ENCODE measurements at places on chromosomes 12 and 14. TPM values are rescaled to one million over a fixed set of nuclear protein-coding genes. Genes with fewer than 3 reads are reported as not detected.

SPIC gene
- total RNA-seq: not detected

TMEM233 gene
- 0.24 TPM for total RNA-seq

RDH11 gene
- 142 TPM for total RNA-seq

HAL gene
- not detected for total RNA-seq

SYT1 gene
- total RNA-seq: 37.9 TPM

SEL1L gene
- 20.6 TPM for total RNA-seq

GRCh38 chr14:104827177-104828055, 26.5 kb downstream of the ZBTB42 start:
- H3K4me1 ChIP-seq: peaks cover 3% of the 10 kb centered on the region
- H3K27ac ChIP-seq: no peak overlapping the region
- DNase-seq: peak; percentile 95
- H3K4me3 ChIP-seq: peak overlapping the region; percentile 73
- no peaks in the 10 kb centered on the region for H3K36me3 ChIP-seq

DNA sequence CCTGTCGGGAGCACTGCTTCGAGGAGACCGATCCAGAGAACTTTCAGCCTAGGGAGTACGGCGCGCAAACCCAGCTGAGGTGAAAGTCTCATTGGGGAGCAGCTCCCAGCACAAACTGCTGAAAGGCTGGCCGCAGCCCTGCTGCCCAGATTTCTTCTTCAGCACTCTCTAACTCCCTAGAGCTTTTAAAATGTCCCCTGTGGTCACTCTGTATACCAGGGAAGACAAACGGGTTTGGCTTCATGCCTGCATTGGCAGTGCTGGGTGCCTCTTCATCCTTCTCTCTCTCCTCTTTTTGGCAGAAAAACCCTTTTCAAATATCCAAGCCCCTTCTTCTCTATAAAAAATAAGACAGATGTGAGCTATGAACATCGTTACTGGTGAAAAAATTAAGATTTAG, 34.9 kb downstream of the BBS10 start:
- H3K27ac ChIP-seq: no peak overlapping the region
- H3K27me3 ChIP-seq: no peaks in the 10 kb centered on the region
- H3K4me1 ChIP-seq: peaks cover 8% of the 10 kb centered on the region
- H3K4me3 ChIP-seq: no peak overlapping the region
- H3K36me3 ChIP-seq: no peaks in the 10 kb centered on the region

GRCh38 chr12:108666401-108666881, 32.7 kb upstream of the SELPLG start:
- no peak overlapping the region for H3K27ac ChIP-seq
- H3K4me3 ChIP-seq: no peak overlapping the region
- no peaks in the 10 kb centered on the region for H3K4me1 ChIP-seq

- H3K4me1 ChIP-seq: peaks cover 4% of the 10 kb centered on the region
- H3K27ac ChIP-seq: no peak overlapping the region
- no peak overlapping the region for H3K4me3 ChIP-seq
- H3K27me3 ChIP-seq: no peaks in the 10 kb centered on the region
These were observed 8.6 kb downstream of the EVL start for GRCh38 chr14:100073576-100074430.

DNA sequence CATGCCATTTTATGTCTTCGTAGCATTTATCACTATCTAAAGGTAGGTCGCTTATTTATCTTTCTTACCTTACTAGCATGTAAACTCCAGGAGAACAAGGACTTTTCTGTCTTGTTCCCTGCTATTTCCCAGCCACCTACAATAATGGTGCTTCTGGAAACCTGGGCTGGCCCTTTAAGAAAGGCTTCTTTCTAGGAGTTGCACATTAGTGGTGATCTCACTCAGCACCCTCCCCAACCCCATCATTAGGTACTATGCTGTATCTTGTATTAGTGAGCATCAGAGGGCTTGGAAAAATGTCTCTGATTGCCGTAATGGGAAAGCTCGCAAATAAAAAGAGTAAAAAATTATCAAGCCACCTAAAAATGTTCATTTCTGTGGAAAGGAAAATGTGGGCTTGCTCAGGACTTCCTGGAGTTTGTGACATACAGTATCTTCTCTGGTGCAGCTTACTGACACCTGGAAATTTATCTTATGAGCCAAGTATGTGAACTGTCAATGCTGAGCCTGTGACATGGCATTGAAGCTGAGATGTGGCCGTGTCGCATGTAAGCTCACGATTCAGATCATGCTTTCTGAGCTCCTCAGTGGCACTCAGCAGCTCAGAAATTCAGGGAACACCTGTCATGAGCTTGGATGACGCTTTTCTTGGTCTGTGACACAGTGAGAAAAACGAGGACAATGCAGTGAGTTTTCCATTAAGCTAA, 12.4 kb downstream of the CCDC92 start:
- H3K27me3 ChIP-seq: peaks cover 100% of the 10 kb centered on the region
- H3K36me3 ChIP-seq: no peaks in the 10 kb centered on the region
- no peak for DNase-seq
- H3K4me3 ChIP-seq: no peak overlapping the region

DNA sequence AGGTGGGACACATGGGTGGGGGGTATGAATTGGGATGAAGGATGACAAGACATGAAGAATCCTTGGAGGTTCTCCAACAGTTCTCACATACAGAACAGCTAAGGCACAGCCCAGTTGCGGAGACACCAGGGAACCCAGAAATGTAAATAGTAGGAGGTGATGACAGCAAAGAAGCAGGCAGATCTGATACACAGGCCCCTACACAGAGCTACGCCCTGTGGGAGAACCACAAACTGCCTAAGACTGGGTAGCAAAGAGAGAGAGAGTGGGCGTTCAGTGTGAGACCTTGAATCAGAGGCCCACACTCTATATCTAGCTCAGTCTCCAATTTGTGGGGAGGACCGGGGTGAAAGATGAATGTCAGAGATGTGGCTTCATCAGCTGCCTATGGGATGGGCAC, 9.5 kb upstream of the NUMB start:
- no peaks in the 10 kb centered on the region for H3K36me3 ChIP-seq
- H3K27me3 ChIP-seq: no peaks in the 10 kb centered on the region
- no peaks in the 10 kb centered on the region for H3K4me1 ChIP-seq
- H3K4me3 ChIP-seq: no peak overlapping the region

DNA sequence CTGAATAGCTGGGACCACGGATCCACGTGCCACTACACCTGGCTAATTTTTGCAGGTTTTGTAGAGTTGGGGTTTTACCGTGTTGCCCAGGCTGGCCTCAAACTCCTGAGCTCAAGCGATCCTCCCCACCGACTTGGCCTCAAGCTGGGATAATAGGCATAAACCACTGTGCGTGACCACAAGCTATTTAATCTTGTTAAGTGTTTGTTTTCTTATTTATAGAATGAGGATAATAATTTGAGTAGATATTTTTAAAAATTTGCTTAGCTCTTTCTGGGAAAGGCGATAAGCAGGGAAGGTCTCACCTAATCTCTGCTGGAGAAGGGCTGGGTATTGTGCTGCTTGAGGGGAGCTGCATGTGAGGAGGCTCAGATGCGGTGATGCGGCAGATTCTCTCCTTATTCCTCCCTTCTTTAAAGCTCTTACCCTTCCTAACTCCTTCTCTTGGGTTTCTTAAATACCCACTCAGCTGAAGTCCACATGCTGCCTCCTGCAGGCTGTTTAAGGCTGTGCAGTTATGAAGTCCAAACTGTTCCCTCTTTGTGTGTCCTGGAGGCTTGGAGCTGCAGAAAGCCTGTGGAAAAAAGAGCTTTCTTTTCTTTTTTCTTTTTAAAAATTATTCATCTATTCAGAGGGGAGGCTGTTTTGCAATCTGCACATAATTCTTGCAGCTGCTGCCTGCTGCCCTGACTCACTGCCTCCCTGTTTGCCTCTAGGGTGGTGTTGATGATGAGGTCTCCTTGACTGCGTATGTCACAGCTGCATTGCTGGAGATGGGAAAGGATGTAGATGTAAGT, 37.9 kb downstream of the A2ML1 start:
- H3K4me1 ChIP-seq: no peaks in the 10 kb centered on the region
- H3K27ac ChIP-seq: peak overlapping the region; percentile 30
- peak; percentile 87 for DNase-seq
- no peaks in the 10 kb centered on the region for H3K27me3 ChIP-seq

GRCh38 chr14:28130610-28131284, 635.8 kb upstream of the FOXG1 start:
- H3K27ac ChIP-seq: no peak overlapping the region
- peaks cover 6% of the 10 kb centered on the region for H3K27me3 ChIP-seq
- H3K4me1 ChIP-seq: no peaks in the 10 kb centered on the region
- H3K36me3 ChIP-seq: no peaks in the 10 kb centered on the region
- no peak for DNase-seq

- no peak for DNase-seq
- H3K4me3 ChIP-seq: no peak overlapping the region
- no peaks in the 10 kb centered on the region for H3K36me3 ChIP-seq
- H3K27me3 ChIP-seq: peaks cover 19% of the 10 kb centered on the region
These were observed 4.1 kb upstream of the PRIMA1 start for GRCh38 chr14:93792391-93792790.

- DNase-seq: no peak
- H3K4me1 ChIP-seq: peaks cover 26% of the 10 kb centered on the region
- no peaks in the 10 kb centered on the region for H3K27me3 ChIP-seq
- no peaks in the 10 kb centered on the region for H3K36me3 ChIP-seq
- H3K27ac ChIP-seq: no peak overlapping the region
These were observed 475 bp upstream of the PCNX1 start for GRCh38 chr14:70906793-70907175.

DNA sequence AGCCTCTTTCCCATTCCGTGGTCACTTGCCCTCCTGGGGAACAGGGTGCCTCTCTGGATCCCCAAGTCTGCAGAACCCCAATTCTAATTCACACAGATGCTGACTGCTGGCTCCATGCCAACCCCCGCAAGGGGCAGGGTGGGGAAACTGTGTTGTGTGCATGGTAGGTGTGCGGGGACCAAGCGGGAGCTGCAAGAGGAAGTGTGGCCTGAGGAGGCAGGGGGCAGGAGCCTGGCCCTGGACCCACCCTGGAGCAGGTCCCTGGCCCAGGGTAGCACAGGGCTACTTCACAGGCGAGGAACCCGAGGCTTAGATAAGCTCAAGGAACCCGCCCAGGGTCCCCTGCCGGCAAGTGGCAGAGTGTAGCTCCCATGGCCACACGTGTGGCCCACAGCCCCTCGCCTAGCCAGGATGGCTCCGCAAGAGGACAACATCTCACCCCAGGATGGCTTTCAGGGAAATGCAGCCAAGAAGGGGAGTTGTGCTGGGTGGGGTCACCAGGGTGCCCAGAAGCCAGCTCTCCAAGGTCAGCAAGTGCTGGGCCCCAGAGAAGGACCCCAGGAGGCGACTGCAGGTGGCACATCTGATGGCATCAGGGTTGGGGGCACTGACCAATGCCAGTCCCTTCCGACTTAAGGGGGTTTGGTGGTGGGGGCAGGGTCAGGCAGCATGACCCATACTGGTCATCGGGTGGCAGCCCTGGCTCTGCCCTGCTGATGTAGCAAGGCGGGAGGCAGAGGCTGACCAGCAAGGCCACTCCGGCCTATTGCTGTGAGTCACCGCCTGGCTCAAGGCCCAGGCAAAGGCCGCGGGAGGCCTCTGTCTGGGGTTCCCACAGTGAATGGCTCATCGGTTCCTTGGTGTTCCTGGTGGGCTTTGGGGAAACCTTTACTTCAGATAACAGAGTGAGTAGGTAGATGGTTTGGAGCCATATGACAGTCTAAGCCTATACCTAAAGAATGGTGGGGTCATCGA, 37.3 kb upstream of the EML1 start:
- DNase-seq: no peak
- no peaks in the 10 kb centered on the region for H3K27me3 ChIP-seq
- no peak overlapping the region for H3K4me3 ChIP-seq
- H3K27ac ChIP-seq: no peak overlapping the region
- peaks cover 13% of the 10 kb centered on the region for H3K4me1 ChIP-seq

DNA sequence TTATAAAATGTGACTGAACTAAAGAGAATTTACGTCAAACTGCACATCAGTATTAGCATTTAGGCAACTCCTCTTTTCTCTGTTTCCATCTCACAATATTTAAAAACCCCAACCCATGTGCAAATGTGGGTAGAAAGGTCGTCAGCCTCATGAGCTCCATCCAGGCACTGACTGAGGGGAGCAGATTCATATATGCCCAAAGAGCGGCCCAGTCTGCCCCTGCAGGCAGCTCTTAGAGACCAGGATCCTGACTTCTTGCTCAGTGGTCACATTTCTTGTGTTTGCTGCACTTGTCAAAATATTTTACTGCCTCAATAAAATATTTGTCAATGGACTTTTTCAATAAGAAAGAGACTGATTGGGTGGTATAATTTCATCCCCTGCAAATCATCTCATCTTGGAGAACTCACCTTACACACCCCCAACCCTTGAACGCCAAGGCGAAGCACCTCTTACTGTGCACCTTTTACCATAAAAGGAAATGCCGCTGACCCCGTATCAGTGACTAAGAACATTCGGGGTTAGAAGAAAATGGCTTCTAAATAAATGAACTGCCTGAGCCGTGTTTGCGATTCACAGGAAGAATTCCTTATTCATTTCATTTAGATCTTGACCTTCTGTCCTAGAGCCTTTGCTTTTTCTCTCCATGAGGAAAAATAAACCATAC, 418.8 kb downstream of the BCL11B start:
- no peak overlapping the region for H3K27ac ChIP-seq
- no peak overlapping the region for H3K4me3 ChIP-seq
- peak; percentile 17 for DNase-seq
- H3K36me3 ChIP-seq: no peaks in the 10 kb centered on the region

- no peak overlapping the region for H3K4me3 ChIP-seq
- DNase-seq: no peak
- H3K27me3 ChIP-seq: no peaks in the 10 kb centered on the region
- no peaks in the 10 kb centered on the region for H3K4me1 ChIP-seq
- no peak overlapping the region for H3K27ac ChIP-seq
These were observed 177.3 kb downstream of the MYRFL start for GRCh38 chr12:70002097-70002911.

Data from GM23338 (cell line).